ENCODE measurements at places on chromosomes 3 and 15.

DNA sequence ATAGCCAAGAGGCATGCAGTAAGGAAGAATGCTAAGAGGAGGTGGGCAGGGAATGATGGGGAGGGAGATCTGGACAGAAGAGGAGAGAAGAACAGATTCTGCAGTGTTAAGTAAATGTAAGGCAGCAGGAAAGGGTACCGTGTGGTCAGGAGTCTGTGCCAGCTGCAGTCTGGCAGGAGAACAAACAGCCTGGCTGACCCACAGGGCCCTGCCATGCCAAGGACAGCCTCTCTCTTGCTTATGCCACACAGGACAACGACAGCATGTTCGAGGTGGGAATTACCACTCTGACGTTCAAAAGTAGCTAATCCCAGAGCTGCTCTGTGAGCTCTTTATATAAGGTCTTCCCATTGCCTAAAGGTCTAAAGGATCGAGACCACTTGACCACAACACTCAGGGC is 31.3 kb downstream of the DAPK2 start:
- no peak for DNase-seq

GRCh38 chr3:39219702-39220101 is 27.3 kb upstream of the XIRP1 start:
- DNase-seq = no peak

GRCh38 chr3:197936819-197937384 is 13.1 kb upstream of the RPL35A start:
- no peak for DNase-seq

- DNase-seq = no peak
These were observed 180.6 kb downstream of the IL5RA start for GRCh38 chr3:2929574-2929973.

GRCh38 chr15:85151861-85152260 is 170.2 kb downstream of the PDE8A start:
- DNase-seq = no peak

DNA sequence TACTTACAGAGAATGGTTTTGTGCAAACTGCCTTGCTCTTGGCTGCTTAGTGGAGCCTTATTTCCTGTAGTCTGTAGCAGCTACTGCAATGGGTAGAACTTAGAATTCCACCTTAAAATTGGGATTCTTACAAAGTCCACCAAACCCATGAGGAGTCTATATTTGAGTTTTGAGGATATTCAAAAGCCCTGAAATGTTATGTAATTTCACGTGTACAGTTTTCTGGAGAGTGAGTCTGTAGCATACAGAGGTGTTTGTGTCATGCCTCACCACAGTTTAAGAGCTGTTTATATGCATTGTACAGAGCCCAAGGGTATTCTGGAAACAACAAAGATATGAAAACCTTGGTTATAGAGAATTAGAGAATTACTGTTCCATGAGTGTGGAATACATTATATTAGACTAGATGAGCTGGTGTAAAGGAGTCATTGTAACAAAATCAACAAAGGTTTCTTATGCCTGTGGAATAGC is 114.4 kb downstream of the MBNL1 start:
- no peak for DNase-seq

GRCh38 chr3:143255739-143256138 is 136.2 kb downstream of the CHST2 start:
- no peak for DNase-seq

- no peak for DNase-seq
These were observed 984 bp downstream of the RNU6-1 start for GRCh38 chr15:67838789-67839332.

DNA sequence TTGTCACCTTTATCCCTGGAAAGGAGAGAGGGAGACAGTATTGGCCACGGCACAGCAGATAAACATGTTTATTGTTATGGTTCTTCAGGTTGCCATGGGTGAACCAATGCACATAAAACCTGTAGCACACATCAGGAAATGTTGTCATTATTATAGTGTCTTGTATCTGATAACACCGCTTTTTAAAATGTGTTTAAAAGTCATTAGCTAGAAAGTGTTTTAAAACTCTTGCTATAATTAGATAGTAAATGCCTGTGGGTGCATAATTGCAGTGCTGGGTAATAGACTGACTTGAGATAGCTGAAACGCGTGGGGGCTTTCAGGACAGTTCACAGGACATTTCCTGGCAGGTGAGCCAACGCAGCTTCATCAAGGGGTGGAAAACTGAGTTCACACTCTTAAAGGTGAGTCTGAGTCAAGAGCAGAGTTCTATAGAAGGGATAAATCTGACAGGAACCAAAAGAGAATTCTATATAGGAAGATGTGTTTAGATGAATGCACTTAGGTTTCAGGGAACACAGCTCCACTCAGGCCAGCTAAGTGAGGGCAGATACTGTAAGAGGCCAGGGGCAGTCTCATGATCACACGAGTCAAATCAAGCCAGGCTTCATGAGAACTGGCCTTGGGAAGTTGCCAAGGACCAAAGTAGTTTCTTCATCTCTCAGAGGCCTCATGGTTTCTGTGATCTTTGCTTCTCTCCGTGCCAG is 35.6 kb upstream of the PPP4R2 start:
- DNase-seq = no peak

GRCh38 chr15:64146885-64147681 is 4.4 kb upstream of the SNX22 start:
- no peak for DNase-seq

DNA sequence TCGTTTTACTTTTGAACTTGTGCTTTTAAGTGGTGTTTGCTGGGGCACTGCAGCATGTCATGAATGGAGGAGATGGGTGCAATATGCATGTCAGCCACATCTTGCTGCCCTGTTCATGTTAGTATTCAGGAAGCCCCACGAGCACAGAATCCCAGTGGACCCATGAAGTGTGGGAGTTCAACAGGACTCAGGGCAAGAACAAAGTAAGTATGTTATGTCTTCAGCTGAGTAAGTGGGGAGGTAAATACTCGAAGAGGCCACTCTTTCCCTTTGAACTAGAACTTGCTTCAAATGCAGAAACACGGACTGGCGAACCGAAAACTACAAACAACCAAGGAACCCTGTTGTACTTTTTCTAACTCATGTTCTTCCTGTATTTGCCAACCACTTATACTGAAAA is 23.4 kb downstream of the SOX14 start:
- DNase-seq = no peak

DNA sequence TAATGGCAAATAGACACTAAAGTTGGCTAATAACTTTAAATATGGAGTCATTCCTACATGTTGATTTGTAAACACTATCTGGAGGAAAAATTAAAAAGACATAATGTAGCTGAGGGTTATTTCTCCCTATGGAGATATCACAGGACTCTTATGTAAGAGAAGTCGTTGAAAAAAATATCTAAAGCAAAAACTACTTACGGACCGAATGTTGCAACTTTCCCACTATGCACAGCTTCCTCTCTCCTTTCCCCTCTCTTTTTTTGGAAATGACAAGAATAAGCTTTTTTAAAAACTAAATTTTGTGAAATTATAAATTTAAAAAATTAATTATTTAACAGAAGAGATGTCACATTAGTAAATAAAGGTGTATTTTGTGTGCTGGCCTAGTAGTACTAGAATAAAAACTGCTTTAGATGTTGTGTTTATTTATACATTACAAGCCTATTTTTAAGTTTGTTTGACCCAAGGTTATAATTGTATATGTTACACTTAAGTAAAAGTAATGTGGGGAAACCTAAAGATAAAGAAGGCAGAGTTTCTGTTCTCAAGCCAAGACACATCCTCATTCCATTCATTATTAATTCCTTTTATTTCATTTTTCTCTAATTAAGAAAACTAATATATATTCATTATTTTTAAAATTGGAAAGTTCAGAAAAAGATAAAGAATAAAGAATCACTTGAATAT is 20.7 kb upstream of the PPARG start:
- DNase-seq = no peak

- no peak for DNase-seq
These were observed 75.5 kb downstream of the CCR1 start for GRCh38 chr3:46132565-46132964.

GRCh38 chr15:92158426-92158825 is 235.3 kb upstream of the ST8SIA2 start:
- DNase-seq = no peak

GRCh38 chr15:57667171-57667849 is 39.2 kb upstream of the POLR2M start:
- DNase-seq = no peak

GRCh38 chr15:74613953-74614743 is 1.5 kb upstream of the CLK3 start:
- DNase-seq = no peak
